SK-N-MC (cell line): ENCODE measurements at places on chromosomes 11 and 22.

DNA sequence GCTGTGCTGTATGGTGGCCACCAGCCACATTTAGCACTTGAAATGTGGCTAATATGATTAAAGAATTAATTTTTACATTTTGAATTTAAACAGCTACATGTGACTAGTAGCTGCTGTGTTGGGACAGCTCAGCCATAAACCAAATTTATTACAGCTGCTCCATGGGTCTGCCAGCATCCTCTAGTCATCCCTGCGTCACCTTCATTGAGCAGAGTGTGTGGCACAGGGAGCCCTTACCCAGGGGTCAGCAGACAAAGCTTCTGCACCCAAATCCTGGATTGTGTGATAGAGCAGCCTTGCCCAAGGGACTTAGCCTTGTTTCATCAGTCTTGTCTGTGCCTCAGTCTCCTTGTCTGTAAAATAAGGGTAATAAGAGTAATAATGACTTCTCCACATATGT lies 19.4 kb upstream of the ACCSL start:
- no peak for DNase-seq

DNA sequence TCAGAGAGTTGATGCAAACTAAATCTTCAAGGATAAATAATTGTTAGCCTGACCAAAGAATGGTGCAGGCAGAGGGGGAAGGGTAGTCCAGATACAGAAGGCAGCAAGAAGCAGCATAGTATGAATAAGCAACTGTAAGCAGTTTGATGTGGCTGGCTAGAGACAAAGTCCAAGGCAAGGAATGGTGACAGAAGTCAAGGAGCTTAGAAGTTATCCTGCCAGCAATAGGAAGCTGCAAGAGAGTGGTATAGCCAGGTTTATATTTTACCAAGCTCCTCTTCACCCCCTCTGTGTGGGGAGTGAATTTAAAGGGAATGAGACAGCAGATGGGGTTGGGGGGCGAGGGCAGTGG lies 14.7 kb downstream of the TRIM3 start:
- no peak for DNase-seq

GRCh38 chr11:8321876-8322275 lies 58.2 kb upstream of the LMO1 start:
- DNase-seq: no peak

DNA sequence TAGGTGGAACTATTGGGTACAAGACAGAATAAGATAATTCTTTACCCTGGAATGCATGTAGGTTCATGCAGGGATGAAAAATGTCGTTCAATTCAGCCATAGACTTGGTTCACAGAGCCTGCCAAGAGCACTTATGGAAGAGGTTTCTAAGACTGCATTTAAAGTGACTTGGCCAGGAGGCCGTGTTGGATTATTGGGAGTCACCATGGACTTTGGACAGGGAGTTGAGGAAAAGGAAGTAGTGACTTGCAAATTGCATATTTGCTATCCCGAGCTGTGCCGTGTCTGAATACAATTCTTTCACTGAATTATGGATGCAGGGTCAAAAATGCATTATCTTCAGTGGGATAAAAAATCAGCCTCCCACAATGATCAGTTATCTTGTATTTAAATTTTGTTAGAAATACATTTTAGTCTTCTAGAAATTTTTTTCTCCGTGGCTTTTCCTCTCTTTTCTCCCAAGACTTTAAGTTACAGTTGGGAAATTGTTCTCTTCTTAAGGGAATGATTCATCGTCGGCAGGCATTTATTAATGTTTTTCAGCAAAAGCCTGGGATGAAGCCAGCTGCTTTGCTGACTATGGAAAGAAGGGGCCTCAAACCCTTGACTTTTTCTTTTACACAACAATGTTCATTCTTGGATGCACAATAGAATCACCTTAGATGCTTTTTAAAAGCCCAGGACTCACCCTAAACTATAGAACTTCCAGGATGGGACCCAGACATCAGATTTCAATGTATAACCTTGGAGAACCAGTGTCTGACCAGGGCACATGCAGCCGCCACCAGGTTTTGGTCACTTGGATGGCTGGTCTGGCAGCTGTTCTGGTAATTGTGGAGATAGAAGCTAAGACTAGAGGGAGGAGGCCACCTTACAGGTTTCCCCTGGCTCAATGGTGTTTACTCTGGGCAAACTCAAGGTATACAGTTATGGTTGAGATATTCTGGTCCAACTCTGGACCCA lies 70.8 kb downstream of the FAT3 start:
- no peak for DNase-seq

DNA sequence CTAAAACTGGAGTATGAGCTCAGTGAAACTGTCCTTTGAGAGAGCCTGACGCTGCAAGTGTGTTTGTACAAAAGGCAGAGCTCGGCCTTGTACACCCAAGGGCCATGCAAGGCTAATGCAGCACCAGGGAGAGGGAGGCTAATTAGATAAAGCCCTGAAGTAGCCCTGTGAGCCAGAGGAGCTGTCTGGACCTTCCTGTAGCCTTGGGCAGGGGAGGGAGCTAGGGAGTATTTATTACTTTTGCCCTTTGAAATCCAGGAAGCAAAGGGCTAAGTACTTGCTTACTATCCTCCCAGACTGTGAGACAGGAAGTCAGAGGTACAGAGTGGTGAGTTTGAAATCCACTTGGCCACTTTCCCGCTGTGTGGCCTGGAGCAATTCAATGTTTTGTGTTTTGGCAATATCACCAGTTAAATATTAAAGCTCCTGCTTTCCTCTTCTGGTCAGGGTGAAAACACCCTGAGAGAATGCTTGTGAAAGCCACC lies 10.2 kb upstream of the LDHA start:
- DNase-seq: no peak

GRCh38 chr11:64770120-64770519 lies 8.2 kb downstream of the SF1 start:
- no peak for DNase-seq

- no peak for DNase-seq
Observed at GRCh38 chr11:132094598-132094997, 724.2 kb downstream of the NTM start.

DNA sequence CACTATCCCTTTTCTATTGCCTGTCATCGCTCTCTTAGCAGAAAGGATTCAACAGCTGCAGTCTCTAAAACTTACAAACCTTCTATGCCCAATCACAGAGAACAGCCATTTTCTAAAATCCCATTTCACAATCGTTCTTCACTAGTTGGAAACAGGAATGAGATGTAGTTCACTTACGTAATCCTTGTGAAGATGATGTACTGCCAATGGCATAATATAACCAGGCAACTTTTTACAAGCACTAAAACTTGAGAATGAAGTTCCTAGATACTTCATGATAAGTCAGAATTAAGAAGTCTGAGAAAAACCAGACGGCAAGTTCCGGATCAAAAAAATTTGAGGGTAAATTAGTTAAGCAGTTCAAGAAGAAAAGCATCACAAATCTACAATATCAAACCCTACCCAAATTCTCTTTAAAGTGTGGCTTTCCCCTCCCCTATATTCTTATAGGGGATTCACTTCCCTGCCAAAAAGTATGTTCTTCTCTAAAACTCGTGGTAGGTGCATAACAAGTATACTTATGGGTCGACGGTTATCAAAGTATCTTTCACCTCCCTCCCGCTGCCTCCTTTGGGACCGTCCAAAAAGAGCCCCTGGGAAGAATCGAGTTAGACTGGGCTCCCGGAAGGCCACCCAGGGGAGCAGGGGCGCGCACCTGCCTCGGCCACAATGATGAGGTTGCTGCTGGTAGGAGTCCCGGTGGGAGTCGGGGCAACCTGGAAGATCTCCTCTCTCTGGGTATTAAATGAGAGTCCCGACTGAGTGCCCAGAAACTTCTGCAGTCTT lies 666 bp downstream of the MSANTD4 start:
- DNase-seq: no peak

DNA sequence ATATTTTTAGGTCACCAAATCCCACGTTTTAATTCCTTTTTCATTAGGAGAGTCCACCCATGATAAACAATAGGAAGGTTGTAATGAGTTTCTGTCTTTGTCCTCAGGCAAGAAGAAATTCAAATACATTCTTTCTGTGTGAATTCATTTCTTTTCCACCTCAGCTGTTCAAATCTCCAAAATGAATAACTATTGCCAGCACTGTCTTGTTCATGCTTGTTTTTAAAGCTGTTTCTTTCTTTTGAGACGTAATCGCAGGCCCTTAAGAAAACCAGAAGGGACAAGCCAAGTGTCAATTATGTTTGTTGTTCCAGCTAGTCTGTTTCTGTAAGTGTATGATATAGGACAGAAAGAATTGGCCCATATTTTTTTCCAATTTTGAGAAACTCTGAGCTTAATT lies 20.2 kb downstream of the MMP27 start:
- no peak for DNase-seq

GRCh38 chr11:14141676-14142075 lies 179.2 kb downstream of the SPON1 start:
- DNase-seq: no peak

DNA sequence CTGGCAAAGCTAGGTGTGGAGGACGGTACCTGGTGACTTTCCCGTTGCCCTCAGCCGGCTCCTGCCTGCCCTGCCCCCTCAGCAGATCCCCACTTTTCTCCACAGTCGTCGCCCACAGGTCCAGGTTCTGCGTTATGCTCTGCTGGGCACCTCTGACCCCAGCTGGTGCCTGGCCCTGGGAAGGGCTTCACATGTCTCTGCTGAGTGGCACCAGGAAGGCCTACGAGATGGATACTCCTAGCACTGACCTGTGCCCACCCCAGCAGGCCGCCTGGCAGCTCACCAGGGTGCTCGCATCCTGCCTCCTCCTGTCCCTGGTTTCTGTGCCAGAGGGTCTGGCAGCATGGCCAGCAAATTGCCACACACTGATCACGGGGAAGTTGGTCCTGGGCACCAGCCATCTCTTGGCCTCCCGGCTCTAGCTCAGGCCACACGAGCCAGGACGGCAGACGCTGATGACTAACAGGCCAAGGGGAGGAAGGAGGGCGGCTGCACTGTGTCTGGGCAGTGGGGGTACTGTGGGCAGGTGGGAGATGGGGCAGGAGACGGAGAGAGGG lies 13.8 kb downstream of the CARS1 start:
- no peak for DNase-seq

GRCh38 chr11:45395947-45396346 lies 109.8 kb upstream of the SYT13 start:
- no peak for DNase-seq

GRCh38 chr11:48111891-48112290 lies 104.7 kb upstream of the OR4B1 start:
- DNase-seq: no peak

DNA sequence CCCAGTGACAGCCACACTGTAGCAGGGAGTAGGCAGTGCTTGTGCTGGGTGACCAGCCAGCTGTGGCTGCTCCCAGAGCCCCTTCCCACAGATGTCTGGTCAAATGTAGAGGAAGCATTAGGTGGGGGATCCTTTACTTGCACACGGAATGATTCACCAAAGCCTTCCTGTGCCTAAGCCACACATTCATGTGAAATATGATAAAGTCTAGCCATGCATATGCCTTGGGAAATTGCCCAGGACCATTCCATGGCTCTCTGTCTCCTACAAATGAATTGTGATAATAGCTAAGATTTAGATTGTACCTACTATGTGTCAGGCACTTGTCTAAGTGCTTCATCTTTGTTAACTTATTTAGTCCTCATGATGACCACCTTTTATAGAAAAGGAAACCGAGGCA lies 217.5 kb upstream of the E2F8 start:
- DNase-seq: no peak

DNA sequence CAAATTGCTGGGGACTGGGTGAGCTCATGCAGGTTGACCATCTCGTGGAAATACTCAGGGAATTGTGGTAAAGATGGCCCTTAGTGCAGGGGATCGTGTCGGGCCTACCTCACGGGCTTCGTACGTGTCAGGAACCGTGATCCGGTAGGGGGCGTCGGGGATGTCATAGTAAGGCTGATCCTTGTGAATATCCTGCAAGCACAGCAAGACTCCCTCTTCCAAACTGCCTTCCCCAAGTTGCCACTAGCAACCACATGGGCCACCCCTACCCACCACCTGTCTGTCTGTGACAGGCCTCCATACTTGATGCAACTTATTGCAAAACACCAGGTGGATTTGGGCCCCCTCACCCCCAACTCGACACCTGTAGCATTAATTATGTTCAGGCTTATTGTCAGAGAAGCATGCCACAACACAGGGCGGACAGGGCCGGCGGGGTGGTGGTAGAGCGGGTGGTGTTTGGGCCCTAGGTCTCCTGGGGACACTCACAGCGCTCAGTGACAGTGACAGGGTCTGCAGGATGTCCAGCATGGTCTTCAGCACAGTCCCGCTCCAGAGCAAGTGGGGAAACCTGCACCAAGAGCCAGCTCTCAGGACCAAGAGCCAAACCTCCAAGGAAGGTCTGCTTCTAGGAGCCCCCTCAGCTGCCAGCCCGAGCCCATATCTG lies 22.6 kb upstream of the SERPIND1 start:
- no peak for DNase-seq

DNA sequence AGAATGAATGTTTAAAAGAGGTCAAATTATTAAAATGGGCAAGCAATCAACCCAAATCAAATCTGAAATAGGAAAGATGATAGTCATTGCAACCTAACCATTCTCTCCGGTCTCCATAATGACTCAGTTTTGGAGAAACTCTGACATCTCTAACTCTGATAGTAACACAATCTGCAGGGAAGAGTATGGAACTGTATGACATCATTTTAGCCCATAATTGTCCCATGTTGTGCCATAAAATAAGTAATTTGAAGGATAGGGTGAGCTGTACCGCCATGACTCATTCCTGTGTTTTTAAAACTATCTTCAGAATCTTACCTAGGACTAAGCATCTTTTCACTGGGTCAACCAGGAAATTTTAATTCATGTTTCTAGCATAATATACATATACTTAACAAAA lies 350.8 kb downstream of the DLG2 start:
- DNase-seq: no peak

GRCh38 chr22:42693055-42693762 lies 27.5 kb downstream of the A4GALT start:
- no peak for DNase-seq

DNA sequence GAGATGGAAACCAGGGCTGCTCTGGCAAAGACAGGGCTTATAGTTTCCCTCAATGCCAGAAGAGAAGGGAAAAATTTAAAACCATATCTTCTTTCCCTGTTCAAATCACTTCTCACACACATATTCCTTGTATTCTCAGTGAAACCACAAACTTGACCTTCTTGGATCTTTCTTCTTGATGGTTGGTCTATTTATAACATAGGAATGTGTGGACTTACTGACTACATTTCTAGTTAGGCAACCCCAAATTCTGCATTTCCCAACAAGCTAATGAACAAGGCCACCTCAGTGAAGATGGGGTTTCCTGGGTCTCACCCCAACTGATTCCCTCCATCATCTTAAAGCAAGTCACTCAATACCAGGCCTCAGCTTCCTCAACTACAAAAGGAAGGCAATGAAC lies 3.8 kb upstream of the QSER1 start:
- DNase-seq: no peak

DNA sequence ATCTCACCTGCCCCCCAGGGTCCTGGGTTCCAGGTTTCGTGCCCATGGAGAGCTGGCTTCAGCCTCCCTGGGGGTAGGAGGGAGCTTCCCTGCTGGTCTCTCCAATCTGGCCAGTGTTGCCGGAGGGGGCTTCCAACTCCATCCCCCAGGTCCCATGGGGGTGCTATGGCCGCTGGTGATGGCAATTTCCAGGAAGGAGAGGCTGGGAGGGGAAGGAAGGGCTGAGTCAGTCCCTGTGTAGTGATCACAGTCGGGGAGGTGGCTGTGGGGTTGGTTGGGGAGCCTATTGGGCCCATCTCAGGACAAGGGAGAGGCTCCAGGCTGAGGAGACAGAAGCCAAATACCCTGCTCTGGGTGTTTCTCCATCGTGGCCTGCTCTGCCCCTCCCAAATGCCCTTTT lies 5.7 kb upstream of the CDC42EP2 start:
- DNase-seq: no peak
